ENCODE measurements at places on chromosomes 1 and 21.

DNA sequence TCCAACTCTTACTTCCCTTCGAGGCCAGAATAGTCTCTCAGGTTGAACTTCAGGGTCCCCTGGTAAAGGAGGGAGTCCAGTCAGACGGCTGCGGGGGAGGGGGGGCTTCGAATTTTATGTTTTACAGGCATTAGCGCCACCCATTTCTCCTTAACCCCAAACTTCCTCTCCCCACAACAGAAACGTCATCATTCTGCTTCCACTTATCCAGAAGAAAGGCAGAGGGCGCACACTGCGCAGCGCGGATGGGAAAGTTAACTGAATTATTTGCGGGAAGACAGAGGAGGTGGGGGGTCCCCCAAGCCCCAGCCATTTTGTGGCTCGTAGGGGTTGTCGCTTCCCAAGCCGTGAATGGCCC is 529 bp upstream of the PRMT2 start:
- DNase-seq: peak; percentile 81

GRCh38 chr1:46372431-46372830 is 21.7 kb upstream of the FAAH start:
- DNase-seq: peak; percentile 18

- DNase-seq: no peak
Measured at GRCh38 chr1:184189361-184189760, 137.8 kb downstream of the TSEN15 start.

DNA sequence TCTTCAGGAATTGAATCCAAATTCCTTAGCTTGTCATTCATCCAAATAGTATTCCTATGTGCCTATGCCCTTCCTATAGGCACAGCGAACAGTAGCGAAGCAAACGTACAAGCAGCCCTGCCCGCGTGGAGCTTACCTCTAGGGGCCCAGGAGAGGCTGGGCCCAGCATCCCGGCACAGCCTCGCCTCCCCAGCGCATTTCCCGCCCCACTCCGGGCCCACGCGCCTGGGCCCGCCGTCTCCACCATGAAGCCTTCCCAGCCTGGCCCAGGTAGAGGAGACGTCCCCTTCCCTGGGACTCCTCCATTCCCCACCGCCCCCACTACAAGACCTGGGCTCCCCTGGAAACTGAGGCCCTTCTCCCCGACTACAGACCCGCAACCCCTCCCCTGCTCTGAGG is 245 bp upstream of the TMEM269 start:
- no peak for DNase-seq

DNA sequence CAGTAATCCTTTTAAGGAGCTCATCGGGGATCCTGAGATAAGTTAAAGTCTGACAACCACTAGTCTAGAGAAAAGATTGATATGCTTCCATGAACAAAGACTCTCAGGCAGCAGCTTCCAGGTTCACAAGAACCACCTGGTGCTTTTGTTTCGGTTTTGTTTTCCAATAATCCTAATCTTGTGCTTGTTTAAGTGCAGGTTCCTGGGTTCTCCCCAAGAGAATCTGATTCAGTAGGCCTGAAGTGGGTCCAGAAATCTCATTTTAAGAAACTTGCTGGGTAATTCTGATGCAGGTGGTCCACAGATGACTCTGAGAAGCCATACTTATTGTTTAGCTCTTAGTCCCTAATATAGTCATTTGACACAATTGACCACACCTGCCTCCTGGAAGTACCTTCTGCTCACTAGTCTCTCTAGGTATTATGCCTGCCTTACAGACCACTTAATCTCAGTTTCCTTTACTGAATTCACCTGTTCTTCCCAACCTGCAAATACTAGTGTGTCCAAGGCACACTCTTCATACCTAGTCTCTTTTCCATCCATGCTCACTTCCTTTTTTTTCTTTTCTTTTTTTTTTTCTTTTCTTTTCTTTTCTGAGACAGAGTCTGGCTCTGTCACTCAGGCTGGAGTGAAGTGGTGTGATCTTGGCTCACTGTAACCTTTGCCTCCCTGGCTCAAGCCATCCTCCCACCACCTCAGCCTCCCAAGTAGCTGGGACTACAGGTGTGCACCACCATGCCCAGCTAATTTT is 20.5 kb upstream of the FRRS1 start:
- no peak for DNase-seq

GRCh38 chr1:106727171-106727570 is 329.3 kb upstream of the PRMT6 start:
- no peak for DNase-seq

- DNase-seq: no peak
Measured at GRCh38 chr1:167491586-167492461, 26.5 kb downstream of the CD247 start.

GRCh38 chr1:58870298-58870676 is 86.4 kb upstream of the JUN start:
- DNase-seq: peak; percentile 86

- DNase-seq: no peak
Measured at GRCh38 chr1:151720554-151720953, 768 bp upstream of the RIIAD1 start.

GRCh38 chr1:245979589-245979988 is 527.5 kb downstream of the SMYD3 start:
- DNase-seq: no peak

GRCh38 chr1:151939779-151940178 is 30.5 kb upstream of the THEM4 start:
- DNase-seq: no peak

GRCh38 chr21:14870853-14871149 is 194.0 kb downstream of the NRIP1 start:
- no peak for DNase-seq

DNA sequence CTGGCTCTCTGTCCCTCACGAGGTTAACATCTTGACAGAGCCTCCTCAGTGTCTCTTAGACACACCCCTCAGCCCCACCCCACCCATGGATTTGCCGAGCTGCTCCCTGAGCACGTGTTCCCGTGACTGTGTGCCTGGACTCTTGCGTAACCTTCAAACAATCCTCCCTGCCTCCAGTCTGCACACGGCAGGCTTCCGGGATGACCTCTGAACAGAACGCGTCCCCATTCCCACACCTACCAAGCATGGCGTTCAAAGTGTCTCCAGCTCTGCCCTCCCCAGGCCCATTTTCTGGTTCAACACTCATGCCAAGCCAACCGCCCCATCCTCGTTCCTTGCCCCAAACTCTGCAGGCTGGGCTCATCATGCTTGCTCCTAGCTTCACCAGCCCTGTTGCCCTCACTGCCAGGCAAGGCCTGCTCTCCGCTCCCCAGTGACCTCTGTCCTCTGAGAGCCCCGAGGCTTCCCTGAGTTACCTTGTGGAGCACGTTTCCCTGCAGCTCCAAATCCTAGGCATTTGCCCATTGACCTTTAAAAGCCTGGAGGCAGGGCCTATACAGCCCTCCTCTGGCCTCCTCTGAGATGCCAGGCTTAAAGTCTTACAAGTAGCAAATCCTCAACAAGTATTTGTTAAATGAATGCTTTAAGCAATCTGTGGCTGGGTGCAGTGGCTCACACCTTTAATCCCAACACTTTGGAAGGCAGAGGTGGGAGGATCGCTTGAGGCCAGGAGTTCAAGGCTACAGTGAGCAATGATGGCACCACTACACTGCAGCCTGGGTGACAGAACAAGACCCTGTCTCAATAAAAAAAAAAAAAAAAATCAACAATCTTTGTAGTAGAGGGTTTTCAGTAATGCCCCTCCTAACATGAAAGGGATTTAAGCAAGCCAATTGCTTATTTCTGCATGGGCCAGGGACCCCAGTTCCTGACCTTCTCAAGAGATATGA is 5.0 kb downstream of the AGT start:
- peak; percentile 38 for DNase-seq

DNA sequence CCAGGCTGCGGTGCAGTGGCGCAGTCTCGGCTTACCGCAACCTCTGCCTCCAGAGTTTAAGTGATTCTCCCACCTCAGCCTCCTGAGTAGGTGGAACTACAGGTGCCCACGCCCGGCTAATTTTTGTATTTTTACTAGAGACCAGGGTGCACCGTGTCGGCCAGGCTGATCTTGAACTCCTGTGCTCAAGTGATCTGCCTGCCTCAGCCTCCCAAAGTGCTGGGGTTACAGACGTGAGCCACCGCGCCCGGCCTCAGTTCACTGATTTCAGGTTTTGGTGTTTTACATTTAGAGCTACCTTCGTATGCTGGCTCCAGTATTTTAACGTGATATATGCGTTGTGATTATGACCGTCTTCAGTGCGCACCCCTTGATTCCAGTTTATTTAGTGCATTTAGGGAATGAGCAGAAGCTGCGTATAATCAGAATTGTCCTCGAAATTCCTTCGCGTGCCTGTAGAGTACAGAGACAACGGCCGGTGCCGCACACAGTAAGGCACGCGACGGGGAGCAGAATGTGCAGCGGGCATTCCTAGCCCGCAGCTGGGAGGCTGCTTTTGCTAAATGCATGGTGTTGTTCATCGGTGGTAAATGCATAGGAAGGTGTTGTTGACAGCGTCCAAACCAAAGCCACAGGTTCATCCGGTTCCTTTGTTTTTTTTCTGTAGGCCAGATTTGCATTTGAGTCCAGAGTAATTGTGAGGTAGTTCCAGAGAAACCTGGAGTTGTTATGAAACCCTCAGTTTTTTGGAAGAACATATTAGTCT is 48.9 kb upstream of the DIP2A start:
- DNase-seq: no peak

DNA sequence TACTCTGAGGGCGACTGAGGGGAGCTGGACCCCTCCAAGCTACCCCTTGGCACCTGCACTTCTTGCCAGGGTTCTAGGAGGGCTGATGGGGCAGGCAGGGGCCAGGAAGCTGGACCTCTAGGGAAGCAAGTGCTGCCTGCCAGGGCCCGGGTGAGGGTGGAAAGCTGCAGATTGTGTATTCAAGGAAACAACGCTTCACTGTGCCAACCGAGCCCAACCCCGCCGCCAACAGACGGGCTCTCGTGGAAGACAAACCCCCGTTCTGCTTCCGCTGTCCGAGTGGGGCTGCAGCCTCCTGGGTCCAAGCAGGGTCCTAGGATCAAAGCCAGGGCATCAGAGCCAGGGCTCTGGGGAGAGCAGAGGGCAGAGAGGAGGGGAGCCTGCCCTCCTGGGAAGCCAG is 3.2 kb downstream of the EFHD2 start:
- DNase-seq: no peak

DNA sequence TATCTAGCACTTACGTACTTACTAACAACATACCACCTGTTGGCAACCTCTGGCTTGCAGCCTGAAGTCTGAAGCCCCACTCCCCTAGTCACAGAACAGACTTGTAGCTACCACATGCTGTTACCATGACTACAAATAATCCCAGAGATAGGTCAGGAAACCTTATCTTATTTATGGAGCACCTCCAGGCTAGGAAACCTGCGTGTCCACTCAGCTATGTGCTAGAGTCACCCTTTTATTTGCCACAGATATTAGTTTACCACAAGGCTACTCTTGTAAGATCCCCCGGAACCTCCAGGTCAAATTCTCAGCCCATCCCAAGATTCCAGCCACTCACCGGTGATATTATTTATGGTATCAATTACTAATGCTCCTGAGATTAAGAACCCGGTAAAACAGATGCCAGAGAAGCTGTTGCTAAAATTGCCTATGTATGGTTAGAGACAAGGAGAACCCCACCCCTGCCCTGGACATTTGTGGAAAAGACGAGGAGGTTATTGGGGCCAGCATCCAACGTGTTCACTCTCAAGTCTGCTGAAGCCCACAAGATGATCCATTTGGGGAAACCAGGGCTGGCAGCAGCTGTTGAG is 116.5 kb downstream of the TBX15 start:
- no peak for DNase-seq

DNA sequence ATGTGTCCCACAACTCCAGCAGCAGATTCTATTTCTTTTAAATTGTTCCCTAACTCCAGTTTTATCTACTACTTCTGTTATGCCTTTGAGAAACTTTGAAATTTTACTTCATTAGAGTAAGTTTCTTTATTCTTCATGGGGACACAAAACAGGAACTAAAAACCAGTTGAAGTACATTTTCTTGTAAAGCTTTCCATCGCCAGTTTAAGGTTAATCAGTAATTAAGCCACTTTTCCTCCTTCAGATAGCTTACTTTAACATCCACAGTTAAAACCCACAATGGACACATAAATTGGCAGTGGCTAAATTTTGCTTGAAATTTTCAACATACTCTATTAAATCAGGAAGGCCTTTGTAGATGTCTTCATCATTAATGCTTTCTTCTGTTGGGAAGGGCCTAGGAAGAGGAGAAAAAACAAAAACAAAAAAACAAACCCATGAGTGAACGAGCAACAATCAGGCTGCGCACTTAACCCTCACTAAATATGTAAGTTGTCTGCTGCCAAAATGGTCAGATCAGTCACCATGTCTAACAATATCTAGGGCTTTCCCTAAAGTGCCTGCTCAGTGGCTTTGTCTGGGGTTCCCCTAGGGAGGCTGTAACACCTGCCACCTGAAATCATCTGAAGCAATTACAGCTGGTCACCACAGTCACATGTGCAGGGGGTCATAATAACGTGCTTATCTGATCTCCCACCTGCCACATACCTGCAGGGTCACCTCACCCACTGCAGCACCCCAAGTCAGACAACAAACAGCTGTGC is 187.9 kb downstream of the VAV3 start:
- peak; percentile 13 for DNase-seq

GRCh38 chr1:2594641-2595131 is 8.1 kb downstream of the PRXL2B start:
- DNase-seq: no peak

DNA sequence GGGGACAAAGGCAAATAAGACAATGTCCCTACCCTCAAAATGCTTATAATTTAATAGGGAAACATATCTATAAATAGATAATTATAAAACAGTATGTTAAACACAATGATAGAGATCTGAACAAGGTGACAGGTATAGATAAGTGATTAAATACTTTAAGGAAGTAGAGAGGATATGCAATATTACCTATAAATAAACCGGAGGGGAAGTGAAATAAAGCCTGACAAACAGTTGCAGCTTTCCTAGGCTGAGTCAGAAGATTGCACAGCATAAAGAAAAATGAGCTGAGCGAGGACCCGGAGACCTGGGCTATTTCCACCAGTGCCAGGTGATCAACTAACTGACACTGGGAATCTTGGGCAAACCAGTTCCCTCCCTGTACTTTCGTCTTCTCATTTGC is 11.5 kb upstream of the PSRC1 start:
- no peak for DNase-seq

DNA sequence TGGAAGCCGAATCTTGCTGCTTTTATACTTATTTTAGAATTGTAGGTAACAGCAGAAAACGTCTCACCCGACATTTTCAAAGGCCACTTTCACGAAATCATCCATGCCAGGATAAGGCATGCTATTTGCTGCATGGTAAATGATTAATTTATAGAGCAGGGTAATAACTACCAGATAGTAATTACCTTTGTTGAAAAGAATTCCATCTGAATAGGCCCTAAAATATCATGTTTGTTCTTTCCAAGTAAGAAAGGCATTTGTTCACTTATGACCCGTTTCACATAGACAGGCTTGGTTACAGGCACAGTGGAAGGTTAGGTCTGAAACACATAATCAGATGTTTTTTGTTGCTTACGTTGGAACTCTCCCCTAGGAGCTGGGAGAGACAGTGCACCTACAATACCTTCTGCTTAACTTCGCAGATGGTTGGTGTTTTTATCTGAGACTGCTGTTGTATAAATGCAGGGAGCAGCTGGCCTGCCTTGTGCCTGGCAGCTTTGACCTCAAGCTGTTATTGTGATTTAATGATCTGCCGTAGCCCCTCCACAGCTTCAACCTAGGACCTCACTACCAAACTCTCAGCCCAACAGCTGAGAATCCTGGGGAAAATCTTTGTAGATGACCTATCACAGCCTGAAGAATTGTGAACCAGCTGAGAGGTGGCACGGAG is 1.6 kb downstream of the SLC44A3 start:
- DNase-seq: peak; percentile 82

- DNase-seq: no peak
Measured at GRCh38 chr1:40795811-40796586, 12.4 kb downstream of the KCNQ4 start.

GRCh38 chr1:192402571-192402970 is 85.8 kb downstream of the RGS21 start:
- DNase-seq: no peak
